Neural progenitor cell (in vitro differentiated cells): ENCODE measurements at places on chromosomes 6 and 20.
A peak's percentile ranks its signal among the peaks of the same experiment; 100 is the strongest.

GRCh38 chr6:49606721-49607390 lies 29.8 kb downstream of the RHAG start:
- DNase-seq = peak; percentile 84

DNA sequence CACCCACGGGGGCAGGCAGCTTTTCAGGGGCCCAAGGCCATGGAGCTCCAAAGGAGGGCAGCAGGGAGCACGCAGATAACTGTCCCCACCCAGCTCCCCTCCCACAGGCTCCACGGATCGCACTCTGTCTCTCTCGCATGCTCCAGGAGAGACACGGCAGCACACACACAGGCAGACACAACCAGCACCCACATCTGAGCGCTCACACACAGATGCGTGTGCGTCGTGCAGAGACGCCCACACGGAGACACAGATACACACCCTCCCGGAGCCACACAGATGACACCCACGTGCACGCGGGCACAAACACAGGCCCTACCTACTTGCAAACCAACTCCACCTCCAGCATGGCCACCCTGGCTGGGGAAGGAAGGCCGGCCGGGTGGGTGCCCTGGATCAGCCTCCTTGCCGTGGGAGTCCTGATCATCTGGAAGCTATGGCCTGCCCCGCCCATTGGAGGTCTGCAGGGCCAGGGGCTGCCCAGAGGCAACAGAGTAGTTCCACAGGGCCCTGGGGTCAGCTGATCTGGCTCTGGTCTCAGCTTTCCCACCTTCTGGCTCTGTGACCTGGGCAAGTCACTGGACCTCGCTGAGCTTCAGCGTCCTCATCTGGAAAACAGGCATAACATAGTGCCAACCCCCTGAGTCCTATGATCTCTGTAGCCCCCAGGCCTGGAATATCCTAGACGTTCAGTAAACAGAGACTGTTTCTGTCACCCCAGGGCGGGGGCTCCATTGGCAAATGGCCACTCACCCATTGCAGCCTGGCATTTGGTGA lies 31.5 kb downstream of the AAR2 start:
- no peak for DNase-seq

DNA sequence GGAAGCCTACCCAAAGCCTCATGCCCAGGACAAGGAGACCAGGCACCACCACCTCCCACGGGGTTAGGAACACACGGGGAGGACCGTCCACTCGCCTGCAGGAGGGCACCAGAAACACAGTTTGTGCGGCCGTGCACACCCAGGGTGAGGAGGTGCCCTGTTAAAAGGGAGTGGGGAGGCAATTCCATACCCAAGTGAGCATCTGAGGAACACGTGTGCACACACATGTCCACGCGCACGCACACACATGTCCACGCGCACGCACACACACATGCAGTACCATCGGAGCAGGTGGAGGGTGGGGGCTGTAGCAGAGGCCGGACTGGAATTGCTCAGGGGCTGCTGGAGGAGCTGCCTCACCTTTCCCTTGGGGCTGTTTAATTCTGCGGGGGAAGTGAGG lies 259.4 kb downstream of the TAF4 start:
- no peak for DNase-seq

GRCh38 chr20:35120012-35120701 lies 27.0 kb downstream of the EDEM2 start:
- DNase-seq = no peak

GRCh38 chr6:125377621-125378020 lies 75.9 kb upstream of the HDDC2 start:
- DNase-seq = no peak

DNA sequence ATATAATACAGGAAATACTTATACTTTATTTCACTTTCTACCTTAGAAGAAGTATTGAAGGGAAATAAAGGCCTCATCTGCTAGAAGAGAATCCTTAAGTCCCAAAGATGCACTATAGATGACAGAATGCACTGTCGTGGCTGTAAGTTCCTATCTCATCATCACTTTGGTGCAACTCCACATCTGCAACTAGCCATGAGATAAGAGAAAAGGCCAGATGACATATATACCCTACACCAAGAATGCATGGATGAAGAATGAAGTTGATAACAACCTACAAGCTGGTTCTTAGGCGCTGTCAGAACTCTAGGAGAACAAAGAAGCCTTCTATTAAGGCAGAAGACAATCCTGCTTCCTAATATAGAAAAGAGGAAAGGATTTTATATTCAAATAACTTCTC lies 11.6 kb upstream of the PLN start:
- no peak for DNase-seq

DNA sequence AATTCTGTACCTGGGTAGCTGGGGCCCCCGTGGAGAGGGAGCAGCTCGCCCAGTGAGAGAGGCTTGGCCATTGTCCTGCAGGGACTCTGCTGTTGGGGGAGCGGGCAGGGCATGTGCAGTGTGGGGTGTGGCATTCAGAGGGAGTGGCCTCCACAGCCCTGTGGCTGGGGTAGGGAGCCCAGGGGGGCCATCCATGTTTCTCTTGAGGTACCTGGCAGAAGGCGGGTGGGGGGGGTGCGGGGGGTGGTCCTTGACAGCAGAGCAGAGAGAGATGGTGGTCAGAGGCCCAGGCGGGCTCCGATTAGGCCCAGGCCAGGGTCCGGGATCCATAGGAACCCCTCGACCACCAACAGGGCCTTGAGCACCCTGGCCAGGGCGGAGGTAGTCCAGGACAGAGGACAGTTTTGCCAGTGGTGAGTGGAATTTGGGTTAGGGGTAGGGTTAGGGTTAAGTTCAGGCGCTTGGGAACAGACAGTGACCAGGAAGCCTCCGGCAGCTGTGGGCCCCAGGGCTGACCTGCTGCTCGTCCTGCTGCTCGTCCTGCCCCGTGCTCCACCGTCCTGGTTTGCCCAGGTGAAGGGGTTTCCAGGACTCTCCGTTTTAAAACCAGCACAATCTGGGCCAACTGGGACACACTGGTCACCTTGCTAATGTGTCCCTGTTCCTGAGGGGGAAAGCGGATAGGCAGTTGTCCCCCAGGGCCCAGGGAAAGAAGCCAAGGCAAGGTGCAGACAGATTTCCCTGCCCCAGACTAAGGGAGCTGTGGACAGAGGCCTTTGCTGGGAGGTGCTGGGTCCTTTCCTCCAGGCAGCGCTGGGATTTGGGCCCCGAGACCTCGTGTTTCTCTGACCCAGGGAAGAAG lies 24.8 kb upstream of the MYT1 start:
- DNase-seq = no peak

DNA sequence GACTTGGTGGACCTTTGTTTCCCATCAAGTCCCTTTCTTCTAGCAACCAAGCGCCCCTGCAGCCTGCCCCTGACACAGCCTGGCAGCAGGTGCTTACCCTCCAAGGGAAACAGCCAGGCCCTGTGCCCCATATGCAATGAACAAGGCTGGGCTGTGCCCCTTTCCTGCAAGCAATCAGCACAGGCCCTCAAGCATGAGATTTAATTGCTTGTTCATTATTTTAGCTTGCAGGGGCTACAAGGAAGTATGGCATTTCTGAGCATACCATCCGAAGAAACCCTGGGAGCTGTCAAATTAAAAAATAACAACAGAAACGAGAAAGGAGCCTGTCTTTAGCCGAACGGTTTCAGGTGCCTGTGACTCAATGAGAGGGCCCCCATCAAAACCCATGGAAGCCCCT lies 522.9 kb upstream of the ARID1B start:
- DNase-seq = no peak

DNA sequence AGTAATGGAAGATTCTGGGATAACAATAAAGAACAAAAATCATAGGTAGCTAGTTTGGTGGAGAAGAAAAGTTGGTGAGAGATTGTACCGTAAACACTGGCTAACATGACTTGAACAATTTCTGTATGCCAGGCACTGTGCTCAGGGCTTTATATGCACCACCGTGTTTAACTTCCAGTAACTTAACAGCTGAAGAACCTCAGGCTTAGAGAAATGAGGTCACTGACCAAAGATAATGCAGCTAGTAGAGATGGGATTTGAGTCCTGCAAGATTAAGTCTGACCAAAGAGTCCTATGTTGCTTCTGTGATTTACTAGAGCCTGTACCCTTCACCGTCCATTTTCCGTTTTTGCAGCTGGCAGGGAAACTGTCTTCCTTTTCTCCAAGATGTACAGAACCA lies 2.7 kb downstream of the CSTF1 start:
- no peak for DNase-seq

DNA sequence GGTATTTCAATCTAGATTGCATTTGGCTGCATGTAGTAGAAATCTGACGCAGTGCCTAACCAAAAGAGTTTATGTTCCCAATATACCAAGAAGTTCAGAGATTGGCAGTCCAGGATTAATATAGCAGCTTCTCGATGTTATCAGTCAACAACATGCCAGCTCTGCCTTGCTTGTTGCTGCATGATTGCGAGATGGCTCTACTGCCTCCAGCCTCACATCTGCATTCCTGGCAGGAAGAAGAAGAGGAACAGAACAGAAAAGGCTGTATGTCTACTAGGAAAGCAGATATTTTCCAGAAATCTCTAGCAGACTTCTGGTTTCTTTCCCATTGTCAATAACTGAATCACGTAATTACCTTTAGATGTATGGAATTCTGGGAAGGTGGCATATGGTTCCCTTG lies 60.8 kb downstream of the SLC35D3 start:
- DNase-seq = no peak

- DNase-seq = no peak
Measured at GRCh38 chr6:34947561-34947960, 58.5 kb downstream of the ANKS1A start.
